ENCODE measurements at places on chromosomes 12 and 14.

DNA sequence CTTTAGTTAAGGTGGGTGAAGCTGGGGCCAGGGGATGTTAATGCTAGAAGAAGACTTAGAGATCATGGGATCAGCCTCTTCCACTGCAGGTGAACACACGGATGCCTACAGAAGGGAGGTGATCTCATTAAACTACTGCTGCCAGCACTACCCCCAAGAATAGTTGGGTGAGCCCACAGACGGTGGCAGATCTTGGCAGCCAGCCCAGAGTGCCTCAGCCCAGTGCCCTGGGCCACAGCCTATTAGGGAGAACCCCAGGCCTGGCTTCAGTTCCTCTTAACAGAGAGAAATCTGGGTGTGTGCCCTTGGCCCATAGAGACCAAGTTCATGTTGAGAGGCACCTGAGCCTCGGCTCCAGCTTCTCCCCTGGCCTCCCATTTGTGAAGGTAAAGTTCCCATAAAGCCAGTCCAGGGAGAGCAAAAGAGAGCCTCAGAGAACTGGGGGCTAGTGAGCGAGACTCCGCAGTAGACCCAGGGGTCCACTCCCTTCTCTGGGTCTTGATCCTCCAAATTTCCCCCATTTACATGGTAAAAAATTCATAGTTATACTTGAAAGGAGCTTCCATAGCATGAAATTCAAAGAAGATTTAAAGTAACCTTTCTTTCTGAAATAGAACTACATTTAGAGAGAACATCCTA, 125.0 kb upstream of the CCND2 start:
- DNase-seq: no peak

- DNase-seq: no peak
Observed at GRCh38 chr14:64475585-64476273, 10.4 kb downstream of the AKAP5 start.

GRCh38 chr12:46452061-46452615, 79.6 kb upstream of the SLC38A2 start:
- DNase-seq: no peak

- DNase-seq: peak; percentile 82
Observed at GRCh38 chr12:123389560-123390351, 5.8 kb downstream of the KMT5A start.

- no peak for DNase-seq
Observed at GRCh38 chr12:69410571-69410970, 51.0 kb downstream of the YEATS4 start.

DNA sequence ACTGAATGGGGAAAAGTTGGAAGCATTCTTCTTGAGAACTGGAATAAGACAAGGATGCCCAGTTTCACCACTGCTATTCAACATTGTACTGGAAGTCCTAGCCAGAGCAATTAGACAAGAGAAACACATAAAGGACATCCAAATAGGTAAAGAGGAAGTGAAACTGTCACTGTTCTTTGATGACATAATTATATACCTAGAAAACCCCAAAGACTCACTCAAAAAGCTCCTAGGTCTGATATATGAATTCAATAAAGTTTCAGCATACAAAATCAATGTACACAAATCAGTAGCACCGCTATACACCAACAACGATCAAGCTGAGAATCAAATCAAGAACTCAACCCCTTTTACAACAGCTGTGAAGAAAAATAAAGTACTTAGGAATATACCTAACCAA, 157.3 kb upstream of the DDHD1 start:
- no peak for DNase-seq

GRCh38 chr14:103626146-103626850, 2.7 kb upstream of the KLC1 start:
- DNase-seq: no peak

DNA sequence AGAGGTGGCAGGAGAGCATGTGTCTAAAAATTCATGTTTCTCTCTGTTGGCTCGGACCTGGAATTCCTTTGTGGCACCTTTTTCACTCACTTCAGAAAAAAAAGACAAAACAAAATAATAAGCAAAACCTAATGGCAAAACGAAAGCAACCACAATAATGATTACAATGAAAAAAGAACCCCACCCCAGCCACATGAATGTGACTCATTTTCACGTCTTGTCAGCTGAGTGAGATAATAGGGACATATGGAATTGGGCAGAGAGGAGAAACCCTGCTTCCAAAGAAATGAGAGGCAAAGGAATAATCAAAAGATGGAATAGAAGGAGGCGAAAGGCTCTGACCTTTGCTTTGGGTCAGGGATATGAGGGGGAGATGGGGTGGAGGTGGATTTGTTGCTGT, 143.4 kb downstream of the SLC8A3 start:
- DNase-seq: no peak
